ENCODE measurements at places on chromosomes 2 and 18.
A peak's percentile ranks its signal among the peaks of the same experiment; 100 is the strongest.

GRCh38 chr18:76506395-76506794, 11.4 kb upstream of the ZNF516 start:
- DNase-seq: no peak

DNA sequence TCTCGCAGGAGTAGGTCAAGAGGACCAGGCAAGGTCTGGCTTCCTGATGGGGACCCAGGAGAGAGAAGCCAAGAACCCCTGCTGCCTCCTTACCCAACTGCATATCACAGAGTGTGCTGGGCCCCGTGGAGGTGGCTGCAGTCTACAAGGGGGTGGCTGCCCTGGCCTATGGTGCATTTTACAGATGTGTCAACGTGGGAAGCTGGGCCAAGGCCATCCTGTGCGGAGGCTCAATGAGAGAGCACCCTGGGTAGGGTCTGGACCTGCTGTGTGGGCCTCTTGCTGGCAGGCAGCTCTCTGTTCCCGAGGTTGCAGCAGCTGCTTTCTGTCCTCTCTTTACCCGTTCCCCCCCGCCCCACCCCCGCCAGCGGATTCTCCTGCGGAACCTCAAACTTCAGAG, 61.4 kb downstream of the GBX2 start:
- DNase-seq: no peak

DNA sequence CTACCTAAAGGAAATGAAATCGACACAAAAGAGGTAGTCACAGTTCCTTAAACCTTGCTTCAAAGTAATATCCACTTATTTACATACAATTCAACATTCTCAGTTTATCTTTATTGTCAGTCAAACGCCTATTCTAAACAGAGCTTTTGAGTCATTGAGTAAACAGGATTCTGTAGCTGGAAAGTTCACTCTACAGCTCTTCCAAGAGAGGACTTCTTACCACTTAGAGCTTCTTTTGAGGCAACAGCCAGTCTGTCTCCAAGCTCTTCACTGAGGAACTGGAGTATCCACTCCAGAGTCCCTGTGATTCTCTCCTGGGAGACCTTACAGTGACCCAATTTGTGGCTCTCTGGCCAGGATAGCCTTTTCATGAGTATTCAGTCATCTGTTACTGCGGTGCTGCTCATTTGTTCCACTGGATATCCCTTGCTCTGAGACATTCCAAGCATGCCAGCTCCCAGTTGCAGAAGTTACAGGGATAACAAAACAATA, 210.9 kb upstream of the OSR1 start:
- DNase-seq: no peak

DNA sequence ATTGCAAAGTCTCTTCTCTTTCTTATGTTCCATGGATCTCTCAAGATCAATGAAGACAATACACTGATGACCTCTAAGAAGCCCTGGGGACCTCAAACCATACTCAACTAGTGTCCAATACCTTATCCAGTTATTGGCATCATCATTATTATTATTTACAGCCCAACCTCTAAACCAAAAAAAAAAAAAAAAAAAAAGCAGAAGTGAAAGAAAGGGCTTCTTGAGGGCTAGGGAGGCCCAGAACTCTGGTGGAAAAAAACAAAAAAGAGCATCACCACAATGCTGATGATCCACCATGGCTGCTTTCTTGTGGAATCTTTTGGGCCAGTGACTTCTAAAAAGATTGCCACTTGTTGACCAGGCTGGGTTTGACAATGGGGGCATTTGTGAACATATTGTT, 324.9 kb downstream of the LPIN1 start:
- DNase-seq: no peak

DNA sequence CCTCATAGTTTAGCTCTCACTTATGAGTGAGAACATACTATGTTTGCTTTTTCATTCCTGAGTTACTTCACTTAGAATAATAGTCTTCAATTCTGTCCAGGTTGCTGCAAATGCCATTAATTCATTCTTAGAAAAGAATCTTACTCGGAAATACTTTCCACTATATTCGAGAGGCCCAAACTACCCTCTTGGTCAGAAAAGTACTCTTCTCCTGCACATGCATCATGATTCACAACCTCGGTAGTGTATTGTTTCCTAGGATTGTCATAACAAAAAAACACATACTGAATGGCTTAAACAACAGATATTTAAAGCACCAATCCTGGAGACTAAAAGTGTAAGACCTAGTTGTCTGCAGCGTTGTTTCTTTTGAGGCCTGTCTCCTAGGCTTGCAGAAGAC, 364.0 kb upstream of the SLC14A2 start:
- DNase-seq: no peak

- DNase-seq: no peak
Measured at GRCh38 chr18:44850001-44850400, 169.3 kb downstream of the SETBP1 start.

- peak; percentile 9 for DNase-seq
Measured at GRCh38 chr18:72542342-72542741, 1.8 kb downstream of the CBLN2 start.

- DNase-seq: no peak
Measured at GRCh38 chr2:98759827-98760625, 29.1 kb upstream of the MGAT4A start.

DNA sequence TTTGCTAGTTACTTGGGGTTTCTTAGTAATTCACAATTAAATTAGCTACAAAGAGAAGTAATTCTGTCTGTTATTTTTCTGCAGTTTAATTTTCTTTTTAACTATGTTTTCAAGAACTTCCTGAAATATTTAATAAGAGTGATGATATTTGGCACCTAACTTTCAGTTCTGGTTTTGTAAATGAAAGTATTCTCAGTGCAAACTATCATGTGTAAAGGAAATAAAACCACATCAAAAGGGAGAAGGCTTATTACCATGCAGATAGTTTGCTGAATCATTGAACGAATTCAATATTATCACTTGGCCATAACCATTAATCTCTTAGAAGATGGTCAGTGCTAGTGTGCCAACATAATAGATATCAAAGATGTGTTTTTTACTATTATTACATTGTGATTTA, 29.2 kb downstream of the DYTN start:
- DNase-seq: no peak

DNA sequence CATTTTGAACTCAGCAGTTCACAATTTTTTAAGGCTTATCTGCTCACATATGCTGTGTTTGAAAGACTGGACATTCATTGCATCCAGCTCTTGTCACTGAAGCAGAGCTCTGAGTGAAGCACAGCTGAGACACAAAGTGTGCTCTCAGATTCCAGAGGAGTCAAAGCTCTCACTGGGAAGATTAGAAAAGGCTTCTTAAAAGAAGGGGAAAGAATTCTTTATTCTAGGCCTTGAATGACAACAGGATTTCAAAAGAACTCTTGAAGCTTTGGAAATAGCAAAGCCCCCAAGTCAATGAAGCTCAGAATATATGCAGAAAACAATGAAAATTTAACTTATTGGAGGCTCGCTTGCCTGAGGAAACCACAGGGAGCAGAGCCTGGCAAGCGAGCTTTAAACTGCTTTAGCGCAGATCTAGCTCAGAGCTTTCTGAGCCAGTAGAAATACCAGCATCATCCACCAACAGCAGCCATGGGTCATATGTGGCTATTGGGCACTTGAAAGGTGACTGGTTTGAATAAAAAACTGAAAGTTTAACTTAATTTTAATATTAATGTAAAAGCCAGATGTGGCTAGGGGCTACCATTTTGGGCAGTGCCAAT, 369.7 kb downstream of the OSR1 start:
- no peak for DNase-seq

GRCh38 chr2:148594216-148594615, 50.3 kb upstream of the EPC2 start:
- DNase-seq: no peak

DNA sequence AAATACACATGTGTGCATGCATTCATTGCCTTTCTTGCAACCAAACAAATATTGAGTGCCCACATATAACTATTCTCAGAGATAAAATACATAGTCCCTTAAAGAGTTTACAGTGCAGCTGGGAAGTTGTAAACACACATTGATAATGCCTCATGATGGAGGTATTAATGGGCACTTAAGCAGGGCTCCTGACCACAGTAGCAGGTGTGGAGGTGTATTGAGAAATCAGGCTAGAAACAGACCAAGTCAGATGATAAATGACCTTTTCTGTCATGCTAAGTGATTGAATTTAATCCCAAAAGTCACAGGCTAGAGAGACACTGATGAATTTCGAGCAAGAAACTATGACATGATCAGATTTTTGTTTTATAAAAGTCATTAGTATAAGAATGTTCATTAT, 157.7 kb downstream of the ZNF385B start:
- DNase-seq: no peak

GRCh38 chr2:9558948-9559381, 3.3 kb upstream of the ADAM17 start:
- no peak for DNase-seq

DNA sequence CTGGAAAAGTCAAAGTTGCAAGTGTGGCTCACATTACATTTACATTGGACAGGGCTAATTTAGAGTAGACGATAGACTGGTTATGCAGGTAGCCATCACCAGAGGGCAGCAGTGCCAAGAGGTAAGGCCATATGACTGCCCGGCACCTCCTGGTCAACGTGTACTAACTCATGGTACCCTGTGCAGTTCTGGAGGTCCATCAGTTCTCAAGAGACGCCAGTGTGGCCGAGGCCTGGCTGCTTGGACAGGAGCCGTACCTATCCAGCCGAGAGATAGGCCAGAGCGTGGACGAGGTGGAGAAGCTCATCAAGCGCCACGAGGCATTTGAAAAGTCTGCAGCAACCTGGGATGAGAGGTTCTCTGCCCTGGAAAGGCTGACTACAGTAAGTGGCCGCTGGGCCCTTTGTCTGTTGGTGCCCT, 65.8 kb upstream of the EML6 start:
- DNase-seq: peak; percentile 83

DNA sequence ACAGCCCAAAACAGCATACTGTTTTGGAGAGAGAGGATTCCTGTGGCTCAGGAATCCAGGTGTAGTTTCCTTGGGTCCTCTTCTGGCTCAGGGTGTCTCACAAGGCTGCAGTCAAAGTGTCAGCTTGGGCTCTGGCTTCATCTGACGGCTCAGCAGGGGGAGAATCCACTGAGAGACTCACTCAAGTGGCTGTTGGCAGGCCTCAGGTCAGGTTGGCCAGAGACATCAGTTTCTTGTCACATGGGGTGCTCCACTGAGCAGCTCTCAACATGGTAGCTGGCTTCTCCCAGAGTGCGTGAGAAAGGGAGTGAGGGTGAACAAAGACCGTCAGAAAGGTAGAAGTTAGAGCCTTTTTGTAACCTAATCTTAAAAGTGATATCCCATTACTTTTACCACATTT, 168.4 kb downstream of the SOCS6 start:
- no peak for DNase-seq

DNA sequence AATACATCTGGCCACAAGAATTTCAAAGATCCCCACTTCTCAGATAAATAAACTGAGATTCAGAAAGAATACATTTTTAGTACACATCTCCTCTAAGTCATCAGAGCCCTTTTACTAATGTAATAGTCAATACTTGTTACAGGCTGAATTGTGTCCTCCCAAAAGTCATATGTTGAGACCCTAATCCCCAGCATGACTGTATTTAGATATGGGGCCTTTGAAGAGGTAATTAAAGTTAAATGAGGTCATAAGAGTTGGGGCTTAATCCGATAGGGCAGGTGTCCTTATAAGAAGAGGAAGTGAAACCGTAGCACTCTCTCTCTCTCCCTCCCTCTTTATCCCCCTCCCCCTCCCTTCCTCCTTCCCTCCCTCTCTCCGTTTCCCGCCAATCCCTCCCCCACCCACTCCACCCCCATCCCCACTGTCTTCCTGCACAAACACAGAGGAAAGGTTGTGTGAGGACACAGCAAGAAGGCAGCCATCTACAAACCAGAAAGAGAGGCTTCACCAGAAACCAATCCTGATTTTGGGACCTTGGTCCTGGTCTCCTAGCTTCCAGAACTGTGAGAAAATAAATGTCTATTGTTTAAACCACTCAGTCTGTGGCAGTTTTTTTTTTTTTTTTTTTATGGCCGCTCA, 66.6 kb upstream of the ZNF397 start:
- peak; percentile 65 for DNase-seq

GRCh38 chr2:127400533-127400896, 12.7 kb upstream of the MAP3K2 start:
- no peak for DNase-seq

- no peak for DNase-seq
Measured at GRCh38 chr18:8889489-8889888, 184.1 kb downstream of the MTCL1 start.

- no peak for DNase-seq
Measured at GRCh38 chr2:240136671-240137292, 677 bp upstream of the COPS9 start.

GRCh38 chr2:167944825-167945659, 302.4 kb downstream of the STK39 start:
- DNase-seq: no peak

DNA sequence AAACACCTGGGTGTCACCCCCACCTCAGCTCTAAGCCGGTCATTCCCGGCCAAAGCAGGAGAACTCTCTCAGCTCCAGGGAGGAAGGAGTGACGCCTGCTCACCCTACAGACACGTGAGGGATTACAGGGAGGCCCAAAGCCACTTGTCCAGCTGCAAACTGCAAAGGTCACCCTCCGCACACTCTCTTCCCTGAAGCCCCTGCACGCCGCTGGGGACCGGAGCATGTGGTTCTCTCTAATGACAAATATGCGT, 108.0 kb upstream of the ID2 start:
- DNase-seq: no peak

DNA sequence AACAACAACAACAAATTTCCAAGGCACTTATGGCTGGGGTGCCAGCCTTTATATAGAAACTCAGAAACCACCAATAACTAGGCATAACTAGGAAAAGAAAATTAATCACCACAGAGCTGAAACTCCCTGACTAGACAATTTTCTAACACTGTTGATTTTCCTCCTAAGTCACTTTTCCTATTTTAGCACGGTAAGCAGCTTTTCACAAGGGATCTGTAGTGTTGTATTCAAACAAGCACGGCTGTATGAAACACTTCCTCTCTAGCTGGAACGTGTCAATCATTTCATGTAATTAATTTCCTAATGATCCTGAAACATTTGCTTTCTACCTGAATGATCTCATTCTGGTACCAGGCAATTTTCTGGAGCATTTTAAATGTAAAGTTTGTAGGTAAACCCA, 645.0 kb downstream of the IRS1 start:
- no peak for DNase-seq

- DNase-seq: no peak
Measured at GRCh38 chr2:148978706-148979105, 59.8 kb upstream of the LYPD6B start.

DNA sequence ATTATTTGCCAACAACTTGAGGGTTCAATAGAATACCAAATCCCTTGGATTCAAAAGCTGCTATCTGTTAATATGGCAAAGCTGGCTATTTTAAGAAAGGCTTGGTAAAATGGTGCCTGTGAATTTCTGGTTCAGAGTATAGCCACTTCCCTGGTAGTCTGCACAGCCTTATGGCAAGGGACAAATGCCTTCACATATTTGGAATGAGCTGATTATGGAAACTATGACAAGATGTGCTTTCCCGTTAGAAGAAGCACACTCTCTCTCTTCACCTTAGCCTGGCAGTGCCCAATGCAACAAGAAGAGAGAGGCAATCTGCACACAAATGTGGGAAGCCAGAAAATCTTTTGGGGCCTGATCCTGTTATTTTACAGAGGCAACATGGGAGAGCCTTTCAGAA, 47.5 kb upstream of the MAP3K20 start:
- DNase-seq: no peak

- no peak for DNase-seq
Measured at GRCh38 chr2:42977270-42978174, 185.1 kb upstream of the HAAO start.

All from WERI-Rb-1 (cell line).